GM12878 (cell line): ENCODE measurements at places on chromosomes 4 and X. TPM values are rescaled to one million over a fixed set of nuclear protein-coding genes. Genes with fewer than 3 reads are reported as not detected.

GPR82 gene
- 0.13 and 0.28 TPM in 2 replicates for total RNA-seq

SH2D1A gene
- 0.29 and 0.33 TPM in 2 replicates for total RNA-seq

UCP1 gene
- total RNA-seq: not detected in 2 replicates

LPAR4 gene
- total RNA-seq: not detected in 2 replicates

PNMA6A gene
- total RNA-seq: not detected in 2 replicates

PRICKLE3 gene
- total RNA-seq: 16.8 and 17.4 TPM in 2 replicates

VSIG4 gene
- 0.13 and 0.36 TPM in 2 replicates for total RNA-seq

TKTL1 gene
- not detected in 2 replicates for total RNA-seq

CPZ gene
- total RNA-seq: not detected in 2 replicates

CXXC4 gene
- total RNA-seq: 11.1 and 12.0 TPM in 2 replicates

DOK7 gene
- 0.13 and 0.27 TPM in 2 replicates for total RNA-seq

ARMCX4 gene
- total RNA-seq: 0.90 and 1.1 TPM in 2 replicates

CDS1 gene
- total RNA-seq: 0.05 TPM in 1 of 2 replicates, not detected in the other

MMRN1 gene
- 0.85 and 1.1 TPM in 2 replicates for total RNA-seq

MAGEA9B gene
- total RNA-seq: not detected in 2 replicates

FAM9B gene
- total RNA-seq: not detected in 2 replicates

C4orf51 gene
- total RNA-seq: not detected in 2 replicates

FGFR3 gene
- total RNA-seq: 0.33 and 0.37 TPM in 2 replicates

MXRA5 gene
- total RNA-seq: 0.03 TPM in 2 replicates

SMARCA5 gene
- 47.0 and 49.6 TPM in 2 replicates for total RNA-seq

PAGE2 gene
- not detected in 2 replicates for total RNA-seq

GABRQ gene
- not detected in 2 replicates for total RNA-seq

ADRA2C gene
- total RNA-seq: 0.11 and 0.15 TPM in 2 replicates

SLC25A43 gene
- 7.9 and 8.2 TPM in 2 replicates for total RNA-seq

DDIT4L gene
- 0.08 TPM in 1 of 2 replicates, not detected in the other for total RNA-seq

CXCL10 gene
- total RNA-seq: 1.3 and 2.2 TPM in 2 replicates

PRR32 gene
- not detected in 2 replicates for total RNA-seq

IQCM gene
- total RNA-seq: not detected in 2 replicates

TCEAL6 gene
- not detected in 2 replicates for total RNA-seq

NEK1 gene
- 9.5 and 10.3 TPM in 2 replicates for total RNA-seq

MFAP3L gene
- total RNA-seq: 0.10 TPM in 1 of 2 replicates, not detected in the other

DNASE1L1 gene
- 13.5 and 14.6 TPM in 2 replicates for total RNA-seq

GUCY2F gene
- total RNA-seq: not detected in 2 replicates

DCAF8L2 gene
- total RNA-seq: not detected in 2 replicates

RHOXF2B gene
- total RNA-seq: 0.08 TPM in 1 of 2 replicates, not detected in the other

REELD1 gene
- total RNA-seq: 0.35 and 0.62 TPM in 2 replicates

RAB39B gene
- 6.5 and 7.6 TPM in 2 replicates for total RNA-seq

VCX gene
- 0.23 TPM in 1 of 2 replicates, not detected in the other for total RNA-seq

SHOX gene
- not detected in 2 replicates for total RNA-seq

REPS2 gene
- total RNA-seq: 5.7 and 6.6 TPM in 2 replicates

CPLX1 gene
- 1.2 and 2.2 TPM in 2 replicates for total RNA-seq

OR13H1 gene
- total RNA-seq: not detected in 2 replicates

GPM6B gene
- 0.21 TPM in 1 of 2 replicates, not detected in the other for total RNA-seq

ODAPH gene
- not detected in 2 replicates for total RNA-seq

UGT2B11 gene
- not detected in 2 replicates for total RNA-seq
